ENCODE measurements at places on chromosomes 7 and 10.

- DNase-seq = no peak
Observed at GRCh38 chr10:11253385-11254002, 235.8 kb downstream of the CELF2 start.

DNA sequence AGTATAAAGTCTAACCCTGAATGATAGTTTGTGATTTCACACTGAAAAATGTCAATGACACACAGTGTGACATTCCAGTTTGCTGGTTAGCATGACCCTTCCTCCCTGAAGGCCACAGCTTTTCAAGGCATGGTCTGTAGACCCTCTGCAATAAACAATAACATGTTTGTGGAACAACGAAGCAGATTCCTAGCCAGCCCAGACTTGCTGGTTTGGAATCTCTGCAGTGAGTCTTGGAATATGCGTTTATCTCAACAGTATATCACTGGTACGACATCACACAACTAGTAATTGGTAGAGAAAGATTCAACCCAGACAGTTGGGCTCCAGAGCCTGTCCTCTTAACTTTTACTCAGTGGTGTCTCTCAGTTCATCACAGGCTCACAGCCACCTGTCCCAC, 23.7 kb upstream of the DUSP5 start:
- DNase-seq = no peak

GRCh38 chr10:118926903-118927302, 102.6 kb upstream of the NANOS1 start:
- DNase-seq = no peak

- no peak for DNase-seq
Observed at GRCh38 chr10:122543676-122544445, 16.7 kb upstream of the DMBT1 start.

DNA sequence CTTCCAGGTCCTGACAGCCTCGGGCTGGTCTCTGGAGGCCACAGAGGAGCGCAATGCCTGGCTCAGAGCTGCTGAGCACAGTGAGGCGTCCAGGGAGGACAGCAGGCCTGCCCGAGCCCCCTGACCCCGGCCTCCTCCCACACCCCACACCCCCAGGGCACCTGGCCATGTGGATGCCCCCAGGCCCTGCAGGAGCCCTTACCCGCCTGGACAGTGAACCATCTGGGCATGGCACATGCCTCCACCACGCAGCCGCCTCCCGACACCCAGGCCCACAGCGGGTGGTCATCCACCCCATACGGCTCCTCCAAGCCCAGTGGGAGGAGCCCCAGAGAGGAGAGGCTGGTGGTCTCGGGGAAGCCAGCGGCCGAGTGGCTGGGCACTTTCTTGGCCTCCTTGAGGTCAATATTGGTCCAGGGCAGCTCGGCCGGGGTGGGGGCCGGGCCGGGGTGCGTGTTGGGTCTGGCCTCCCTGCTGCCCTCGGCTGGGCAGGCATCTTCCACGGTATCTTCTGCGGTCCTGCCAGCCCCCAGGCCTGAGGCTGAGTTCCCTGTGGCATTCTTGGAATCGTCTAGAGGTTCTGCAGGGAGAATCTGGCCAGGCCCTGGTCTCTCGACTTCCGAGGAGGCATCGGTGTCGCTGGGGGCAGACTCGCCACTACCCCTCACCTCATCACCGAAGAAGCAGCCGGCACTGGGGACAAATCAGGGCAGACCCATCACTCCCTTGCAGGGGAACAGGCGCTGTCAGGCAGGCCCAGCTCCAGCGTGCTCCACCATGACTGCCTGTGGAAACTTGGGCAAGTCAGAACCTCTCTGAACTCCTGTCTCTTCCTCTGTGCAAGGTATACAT, 18.6 kb downstream of the TECPR1 start:
- DNase-seq = no peak
